HEK293T (cell line): ENCODE measurements at places on chromosomes 3 and 15.
A peak's percentile ranks its signal among the peaks of the same experiment; 100 is the strongest.

GRCh38 chr3:107660306-107660976 lies 137.7 kb downstream of the BBX start:
- DNase-seq: no peak

GRCh38 chr15:66808181-66808824 lies 106.3 kb downstream of the SMAD6 start:
- no peak for DNase-seq

GRCh38 chr3:191244242-191244867 lies 45.3 kb downstream of the OSTN start:
- no peak for DNase-seq

- DNase-seq: no peak
Measured at GRCh38 chr15:33076937-33077336, 117.6 kb downstream of the FMN1 start.

DNA sequence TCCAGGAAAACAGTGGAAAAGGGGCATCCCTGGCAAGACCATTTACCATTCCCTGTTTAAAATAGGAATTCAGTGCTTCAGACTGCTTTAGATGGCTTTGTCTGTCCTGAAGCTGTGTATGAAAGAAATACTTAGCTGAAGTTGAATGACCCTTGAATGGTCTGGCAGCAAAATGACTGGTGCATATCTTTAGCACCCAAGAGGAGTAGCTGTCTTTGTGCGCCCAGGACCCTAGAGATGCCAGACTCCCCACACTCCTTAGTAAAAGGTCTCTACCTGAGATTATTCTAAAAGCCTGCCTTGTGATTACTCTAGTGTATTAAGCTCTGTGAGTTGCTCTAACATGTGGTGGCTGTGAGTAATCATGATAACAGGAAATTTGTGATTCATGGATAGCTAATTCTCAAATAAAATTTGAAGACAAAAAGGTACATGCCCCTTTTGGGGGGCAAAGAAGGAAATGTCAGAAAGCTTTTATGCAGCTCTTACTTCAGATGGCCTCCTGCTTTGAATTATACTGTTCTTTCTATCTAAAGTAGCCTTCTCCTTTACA lies 3.2 kb downstream of the MAPKBP1 start:
- no peak for DNase-seq

DNA sequence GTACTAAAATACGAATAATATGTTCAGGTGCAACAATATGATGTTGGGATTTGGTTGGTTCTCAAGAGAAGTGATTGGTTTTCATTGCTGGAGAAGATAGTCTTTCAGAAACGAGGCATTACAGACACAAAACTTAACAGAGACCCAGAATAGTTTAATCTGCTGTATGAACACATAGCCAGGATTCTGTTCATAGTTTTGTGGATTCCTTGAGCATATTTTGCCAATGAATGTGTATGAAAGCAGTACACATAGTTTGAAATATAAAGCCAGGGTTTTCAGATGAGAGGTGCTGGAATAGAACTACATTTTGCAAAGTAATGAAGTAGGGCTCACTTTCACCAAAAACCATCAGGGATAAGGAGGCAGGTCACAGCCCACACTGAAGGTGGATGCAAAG lies 5.7 kb upstream of the MCTP2 start:
- no peak for DNase-seq

DNA sequence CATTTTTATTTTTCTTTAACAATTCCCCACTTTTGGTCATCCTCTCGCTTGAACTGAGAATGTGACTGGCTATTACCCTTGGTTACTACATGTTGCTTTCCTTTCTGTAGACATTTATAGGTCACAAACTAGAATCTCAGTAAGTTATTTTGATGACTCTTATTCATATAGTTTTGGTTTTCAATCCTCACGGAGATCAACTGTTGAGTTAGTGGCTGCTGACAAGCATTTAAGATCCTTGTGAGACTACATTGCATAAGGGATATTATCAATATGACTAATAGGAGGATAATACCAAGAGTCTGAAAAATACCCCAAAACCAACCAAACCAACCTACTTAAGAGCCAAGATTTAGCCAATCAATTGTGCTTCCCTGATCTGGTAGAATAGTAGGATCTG lies 16.3 kb downstream of the CCR3 start:
- DNase-seq: no peak

GRCh38 chr15:31128919-31129768 lies 27.6 kb upstream of the TRPM1 start:
- DNase-seq: peak; percentile 48

- DNase-seq: no peak
Measured at GRCh38 chr3:133256787-133257483, 142.9 kb upstream of the BFSP2 start.

GRCh38 chr15:77819048-77819850 lies 186.5 kb upstream of the LINGO1 start:
- peak; percentile 66 for DNase-seq

- peak; percentile 26 for DNase-seq
Measured at GRCh38 chr3:174598885-174599439, 260.2 kb upstream of the NAALADL2 start.

DNA sequence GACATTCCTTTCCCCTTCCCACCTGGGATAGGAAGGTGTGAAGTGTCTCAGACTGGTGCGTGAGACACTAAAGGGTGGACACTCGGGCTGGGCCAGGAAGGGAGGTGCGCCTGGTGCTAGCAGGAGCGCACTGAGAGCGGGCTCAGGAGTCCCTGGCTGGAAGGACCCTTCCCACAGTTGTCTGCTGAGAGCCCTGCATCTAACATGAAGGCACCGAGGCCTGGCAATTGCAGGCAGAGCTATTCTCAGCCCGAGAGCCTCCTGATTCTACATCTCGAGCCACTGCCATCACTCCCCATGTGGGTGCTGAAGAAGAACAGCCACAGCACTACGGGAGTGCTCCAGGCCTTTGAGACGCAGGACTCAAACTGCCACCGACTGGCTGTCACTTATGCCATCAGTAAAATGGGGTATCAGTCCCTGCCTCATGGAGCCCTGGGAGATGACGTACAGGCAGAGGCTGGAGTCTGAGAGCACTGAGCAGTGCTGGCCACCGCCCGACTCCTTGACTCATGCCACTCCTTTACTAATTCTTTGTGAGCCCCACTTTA lies 159.4 kb downstream of the KLF13 start:
- no peak for DNase-seq

GRCh38 chr3:60395173-60395762 lies 856.0 kb downstream of the FHIT start:
- no peak for DNase-seq

- DNase-seq: no peak
Measured at GRCh38 chr15:74958908-74959585, 2.5 kb upstream of the RPP25 start.

DNA sequence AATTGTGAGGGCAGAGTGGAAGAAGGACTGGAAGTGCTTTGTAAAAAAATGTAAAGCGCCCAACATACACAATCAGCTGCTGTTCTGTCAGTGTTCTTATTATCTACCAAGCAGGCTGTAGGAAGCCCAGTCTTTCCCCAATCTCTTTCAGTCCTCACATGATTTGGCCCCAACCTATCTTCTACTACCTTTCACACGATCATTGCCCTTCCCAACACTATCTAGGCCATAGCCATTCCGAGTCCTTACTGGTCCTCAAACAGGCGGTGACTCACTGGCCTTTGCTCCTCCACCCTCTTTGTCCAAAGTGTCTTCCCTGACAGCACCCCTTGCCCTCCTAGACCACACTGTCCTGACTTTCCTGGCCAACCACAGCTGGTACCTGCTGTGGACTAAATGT lies 861 bp upstream of the RFT1 start:
- DNase-seq: no peak

- no peak for DNase-seq
Measured at GRCh38 chr3:29557825-29558224, 277.0 kb downstream of the RBMS3 start.

DNA sequence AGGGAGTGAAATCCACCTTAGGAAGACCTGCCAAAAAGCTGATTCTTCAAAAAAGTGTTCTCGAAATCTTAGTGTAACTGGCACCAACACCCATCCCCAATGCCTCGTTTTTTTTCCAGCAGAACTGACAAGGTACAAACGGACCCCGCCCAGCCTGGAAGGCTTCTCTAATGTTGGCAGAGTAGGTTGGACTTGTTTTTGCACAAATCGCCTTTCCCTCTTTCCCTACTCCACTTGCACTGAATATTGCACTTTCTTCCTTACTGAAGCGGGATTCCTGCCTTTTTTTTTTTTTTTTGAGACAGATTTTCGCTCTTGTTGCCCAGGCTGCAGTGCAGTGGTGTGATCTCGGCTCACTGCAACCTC lies 544 bp upstream of the TIMMDC1 start:
- DNase-seq: peak; percentile 15

- no peak for DNase-seq
Measured at GRCh38 chr3:152703245-152703890, 131.6 kb upstream of the P2RY1 start.

- DNase-seq: no peak
Measured at GRCh38 chr3:27545061-27545460, 60.9 kb upstream of the SLC4A7 start.

GRCh38 chr15:62053439-62054085 lies 6.7 kb downstream of the VPS13C start:
- DNase-seq: no peak

GRCh38 chr3:47380026-47380600 lies 708 bp upstream of the PTPN23 start:
- DNase-seq: no peak

- no peak for DNase-seq
Measured at GRCh38 chr3:24220859-24221657, 273.6 kb downstream of the THRB start.

GRCh38 chr15:90547540-90547939 lies 17.8 kb downstream of the CRTC3 start:
- DNase-seq: no peak

DNA sequence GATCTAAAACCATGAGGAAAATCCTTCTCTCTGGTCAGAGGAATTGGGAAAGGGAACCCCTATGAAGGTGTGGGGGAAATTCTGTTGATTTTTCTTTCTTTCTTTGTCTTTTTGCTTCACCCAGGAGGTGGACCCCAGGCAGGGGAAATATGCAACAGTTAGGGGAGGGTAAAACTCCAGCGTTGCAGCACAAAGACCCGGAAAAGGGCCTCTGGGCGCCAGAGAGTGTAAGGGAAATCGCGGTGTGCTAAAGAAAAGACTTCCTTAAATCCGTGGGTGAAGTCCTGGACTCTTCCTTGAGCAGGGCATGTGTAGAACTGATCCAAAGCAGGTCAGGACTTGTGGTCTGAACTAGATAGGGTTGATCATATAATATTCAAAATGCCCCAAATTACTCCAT lies 11.1 kb upstream of the TBC1D21 start:
- DNase-seq: no peak

GRCh38 chr3:71016178-71016845 lies 567.2 kb downstream of the FOXP1 start:
- DNase-seq: no peak

- DNase-seq: no peak
Measured at GRCh38 chr3:182389071-182389815, 404.1 kb upstream of the ATP11B start.

- no peak for DNase-seq
Measured at GRCh38 chr3:143184099-143184498, 64.5 kb downstream of the CHST2 start.

- no peak for DNase-seq
Measured at GRCh38 chr3:71355862-71356261, 227.7 kb downstream of the FOXP1 start.

- no peak for DNase-seq
Measured at GRCh38 chr15:50431204-50431603, 7.0 kb downstream of the USP8 start.

DNA sequence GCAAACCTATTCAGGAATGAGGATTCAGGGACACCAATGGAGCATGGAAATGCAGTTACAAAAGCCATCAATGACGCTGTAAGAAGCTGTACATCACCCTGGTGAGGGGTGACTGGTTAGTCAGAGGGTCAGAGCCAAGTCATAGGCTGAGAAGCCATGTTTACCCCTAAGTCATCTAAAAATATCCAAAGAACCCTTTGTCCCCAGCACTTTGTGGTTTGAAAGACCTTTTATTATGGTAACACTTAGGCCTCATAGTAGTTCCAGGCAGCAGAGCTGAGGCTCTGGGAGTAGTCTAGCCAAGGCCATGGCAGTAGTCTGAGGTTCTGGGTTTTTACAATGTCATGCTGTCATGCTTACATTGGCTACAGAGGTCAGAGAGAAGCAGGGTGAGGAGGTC lies 131.2 kb downstream of the CTNNB1 start:
- no peak for DNase-seq

DNA sequence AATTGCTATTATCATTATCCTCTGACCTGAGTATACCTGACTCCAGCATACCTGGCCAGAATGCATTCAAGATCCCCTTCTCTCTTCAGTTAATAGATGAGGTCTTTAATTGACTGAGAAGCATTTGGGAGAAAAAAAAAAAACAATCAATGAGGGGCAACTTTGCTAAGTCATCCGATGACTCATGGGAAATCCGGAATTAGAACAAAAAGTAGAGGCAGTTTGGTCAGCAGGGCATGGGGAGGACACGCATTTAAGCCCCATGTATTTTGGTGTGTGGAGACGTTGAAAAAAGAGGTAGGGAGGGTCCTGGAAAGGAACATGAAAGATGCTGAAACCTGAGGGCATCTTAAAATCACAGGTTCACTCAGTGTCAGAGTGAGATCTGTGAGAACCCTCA lies 256.2 kb downstream of the RORA start:
- no peak for DNase-seq

GRCh38 chr3:32614956-32615355 lies 44.3 kb upstream of the DYNC1LI1 start:
- DNase-seq: no peak

GRCh38 chr3:38028621-38029361 lies 651 bp downstream of the PLCD1 start:
- DNase-seq: no peak

DNA sequence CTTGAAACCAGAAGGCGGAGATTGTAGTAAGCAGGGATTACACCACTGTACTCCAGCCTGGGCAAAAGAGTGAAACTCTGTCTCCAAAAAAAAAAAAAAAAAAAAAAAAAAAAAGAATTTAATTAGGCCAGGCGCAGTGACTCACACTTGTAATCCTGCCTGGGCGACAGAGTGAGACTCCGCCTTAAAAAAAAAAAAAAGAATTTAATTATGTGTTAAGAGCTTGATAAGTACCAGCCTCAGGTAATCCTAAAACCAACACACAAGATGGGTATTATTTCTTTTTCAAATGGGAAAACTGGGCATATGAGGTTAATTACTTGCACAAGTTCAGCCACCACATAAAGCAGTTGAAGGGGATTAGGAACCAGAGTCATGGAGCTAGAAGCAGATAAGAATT lies 49.0 kb downstream of the PBRM1 start:
- DNase-seq: no peak

DNA sequence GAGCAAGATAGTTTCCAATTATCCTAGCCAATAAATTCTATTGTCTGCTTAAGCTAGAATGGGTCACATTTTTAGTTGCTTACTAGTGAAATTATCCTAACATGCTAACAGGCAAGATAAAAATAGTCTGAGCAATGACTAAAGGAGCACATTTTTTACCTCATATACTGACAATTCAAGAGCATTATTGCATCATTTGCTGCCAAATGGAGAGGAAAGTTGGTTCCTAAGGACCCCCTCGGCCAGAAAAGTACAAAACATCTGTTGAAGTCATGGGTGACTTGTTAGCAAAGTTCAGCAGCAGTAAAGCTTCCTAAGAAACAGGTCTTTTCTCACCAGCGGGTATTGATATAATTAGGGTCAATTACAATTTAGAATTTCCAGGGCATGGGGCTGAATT lies 1001.0 kb downstream of the FHIT start:
- DNase-seq: no peak

GRCh38 chr15:98568382-98569017 lies 79.8 kb upstream of the IGF1R start:
- no peak for DNase-seq

- DNase-seq: no peak
Measured at GRCh38 chr15:85584872-85585271, 204.5 kb downstream of the AKAP13 start.

GRCh38 chr3:187293516-187294430 lies 2.2 kb upstream of the MASP1 start:
- DNase-seq: no peak
